Cardiac septum (tissue), 1 donor: ENCODE measurements at places on chromosomes 12 and 14. TPM values are rescaled to one million over a fixed set of nuclear protein-coding genes. Genes with fewer than 3 reads are reported as not detected.

The FAM234B gene
- total RNA-seq, result 1.6 TPM

The CLEC12A gene
- total RNA-seq, result 0.30 TPM

The EXOC3L4 gene
- total RNA-seq, result 0.46 TPM

The PTGDR gene
- 0.51 TPM for total RNA-seq

The SDR9C7 gene
- total RNA-seq, result 0.27 TPM

The RNU4-1 gene
- total RNA-seq, result 3,560 TPM

The ANKS1B gene
- 1.9 TPM for total RNA-seq

The HCAR2 gene
- total RNA-seq, result 0.59 TPM

The OR11H12 gene
- not detected for total RNA-seq

The TAMALIN gene
- total RNA-seq, result 27.5 TPM

The RHOJ gene
- 14.7 TPM for total RNA-seq

The SCARB1 gene
- 8.6 TPM for total RNA-seq

The POC1B gene
- total RNA-seq, result 7.9 TPM

The SLC17A8 gene
- not detected for total RNA-seq

The METTL3 gene
- total RNA-seq, result 28.1 TPM

The NOC4L gene
- 8.6 TPM for total RNA-seq

The SYNDIG1L gene
- not detected for total RNA-seq

The TEX22 gene
- total RNA-seq, result 0.46 TPM

The TMEM253 gene
- total RNA-seq, result 0.48 TPM

The INHBC gene
- total RNA-seq, result not detected

The TAS2R20 gene
- total RNA-seq, result 1.3 TPM

The MNAT1 gene
- total RNA-seq, result 29.9 TPM

The DLK1 gene
- total RNA-seq, result 1.2 TPM

The MSI1 gene
- 9.7 TPM for total RNA-seq

The ZFHX2 gene
- total RNA-seq, result 1.3 TPM

The CFAP251 gene
- total RNA-seq, result 3.8 TPM

The BHLHE41 gene
- total RNA-seq, result 33.3 TPM

The AACS gene
- 9.0 TPM for total RNA-seq

The RNF212B gene
- total RNA-seq, result not detected

The GNS gene
- 86.6 TPM for total RNA-seq

The ENDOU gene
- 0.24 TPM for total RNA-seq

The MSRB3 gene
- 166 TPM for total RNA-seq

The SLC16A7 gene
- 90.1 TPM for total RNA-seq

The METAP2 gene
- 63.5 TPM for total RNA-seq

The ALG10B gene
- 5.5 TPM for total RNA-seq

The VWF gene
- total RNA-seq, result 350 TPM

The KRT2 gene
- total RNA-seq, result not detected

The KLRG1 gene
- 3.1 TPM for total RNA-seq

The SLC35F4 gene
- not detected for total RNA-seq

The GALNT9 gene
- not detected for total RNA-seq
